NCI-H748 treated with DMSO at 0.1 percent for 48 hours (cell line): ENCODE measurements at places on chromosomes 4 and X.

DNA sequence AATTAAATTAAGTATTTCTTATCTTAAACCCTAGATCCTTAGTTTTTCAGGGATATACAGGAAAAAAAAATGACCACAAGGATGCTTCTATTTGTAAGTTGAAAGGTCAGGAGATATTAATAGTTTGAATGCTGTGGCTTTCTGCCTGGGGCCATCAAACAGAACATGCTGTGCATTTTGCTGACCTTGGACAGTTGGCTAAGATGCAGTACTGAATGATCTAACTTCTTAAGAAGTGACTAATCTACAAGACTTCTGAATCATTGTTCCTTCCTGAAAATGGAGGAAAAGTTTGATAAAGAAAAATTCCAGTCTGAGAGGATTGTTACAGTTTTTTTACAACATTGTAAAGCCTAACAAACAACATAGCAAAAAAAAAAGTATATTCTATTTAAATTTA, 237.8 kb upstream of the JADE1 start:
- no peak for DNase-seq

GRCh38 chrX:118941147-118941546, 33.3 kb upstream of the LONRF3 start:
- DNase-seq = no peak

DNA sequence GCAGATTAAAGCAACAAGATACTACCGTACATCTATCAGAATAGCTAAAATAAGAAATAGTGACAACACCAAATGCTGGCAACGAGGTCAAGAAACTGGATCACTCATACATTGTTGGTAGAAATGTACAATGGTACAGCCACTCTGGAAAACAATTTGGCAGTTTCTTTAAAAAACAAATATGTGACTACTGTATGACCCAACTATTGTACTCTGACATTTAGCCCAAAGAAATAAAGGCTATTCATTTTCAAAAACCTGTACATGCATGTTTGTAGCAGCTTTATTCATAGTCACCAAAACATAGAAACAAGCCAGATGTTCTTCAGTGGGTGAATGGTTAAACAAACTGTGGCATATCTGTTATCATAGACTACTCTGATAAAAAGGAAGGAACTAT, 8.2 kb downstream of the CLCN3 start:
- DNase-seq = no peak

- no peak for DNase-seq
Observed at GRCh38 chrX:105460376-105460775, 239.9 kb upstream of the TEX13A start.

DNA sequence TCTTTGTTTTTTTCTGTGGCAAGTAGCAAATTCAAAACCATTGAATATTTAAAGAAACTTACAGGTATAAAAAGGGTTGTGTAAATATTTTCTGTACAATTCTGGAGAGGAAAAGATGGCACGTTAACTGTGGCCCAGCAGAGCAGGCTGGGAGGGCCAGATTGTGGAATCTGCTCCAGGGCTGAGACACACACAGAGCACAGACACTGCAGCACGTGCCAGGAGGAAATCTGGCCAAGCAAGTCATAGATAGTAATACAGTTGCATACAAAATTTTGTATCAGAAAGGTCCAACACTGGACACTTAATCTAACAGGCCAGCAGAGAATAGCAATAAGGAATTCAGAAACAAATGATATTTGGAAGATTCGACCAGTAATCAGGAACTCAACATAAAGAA, 763.7 kb downstream of the PDHA2 start:
- no peak for DNase-seq
